ENCODE measurements at places on chromosomes 4 and X. TPM values are rescaled to one million over a fixed set of nuclear protein-coding genes. Genes with fewer than 3 reads are reported as not detected.

CT45A9 gene
- not detected for polyA plus RNA-seq

DCLK2 gene
- polyA plus RNA-seq, result 2.3 TPM

AREG gene
- 3.9 TPM for polyA plus RNA-seq

YY2 gene
- polyA plus RNA-seq, result 0.43 TPM

KLHL34 gene
- 0.83 TPM for polyA plus RNA-seq

GPRIN3 gene
- polyA plus RNA-seq, result 0.50 TPM

SCML1 gene
- 0.56 TPM for polyA plus RNA-seq

TCP11X1 gene
- polyA plus RNA-seq, result not detected

TMEM271 gene
- polyA plus RNA-seq, result not detected

FAM50A gene
- polyA plus RNA-seq, result 31.3 TPM

NUP62CL gene
- 3.1 TPM for polyA plus RNA-seq

ESX1 gene
- polyA plus RNA-seq, result not detected

RRH gene
- not detected for polyA plus RNA-seq

MUC7 gene
- not detected for polyA plus RNA-seq

P2RY8 gene
- polyA plus RNA-seq, result 206 TPM

FHDC1 gene
- 0.06 TPM for polyA plus RNA-seq

KIAA1210 gene
- polyA plus RNA-seq, result not detected

ASB5 gene
- polyA plus RNA-seq, result not detected

KLHL15 gene
- 1.6 TPM for polyA plus RNA-seq

MAGEA9B gene
- 0.46 TPM for polyA plus RNA-seq

TMSB15C gene
- polyA plus RNA-seq, result 0.66 TPM

BCOR gene
- 10.2 TPM for polyA plus RNA-seq

IL13RA2 gene
- not detected for polyA plus RNA-seq

CXCL9 gene
- polyA plus RNA-seq, result not detected

SHROOM3 gene
- polyA plus RNA-seq, result not detected

SPANXA2 gene
- polyA plus RNA-seq, result not detected

KIT gene
- polyA plus RNA-seq, result not detected

ANK2 gene
- polyA plus RNA-seq, result not detected

KCNE5 gene
- polyA plus RNA-seq, result not detected

GAGE12F gene
- polyA plus RNA-seq, result not detected

AFP gene
- polyA plus RNA-seq, result not detected

RENBP gene
- polyA plus RNA-seq, result 1.2 TPM

NMU gene
- polyA plus RNA-seq, result 0.53 TPM

TEX13A gene
- not detected for polyA plus RNA-seq

TMSB15A gene
- polyA plus RNA-seq, result not detected

TENM3 gene
- polyA plus RNA-seq, result not detected

CORIN gene
- not detected for polyA plus RNA-seq

CDX4 gene
- polyA plus RNA-seq, result not detected

SMIM10L2A gene
- polyA plus RNA-seq, result 0.05 TPM

CCDC158 gene
- polyA plus RNA-seq, result not detected

PRDX4 gene
- 52.6 TPM for polyA plus RNA-seq

SGCB gene
- polyA plus RNA-seq, result 4.8 TPM

RPS3A gene
- 3,955 TPM for polyA plus RNA-seq

DRD5 gene
- polyA plus RNA-seq, result not detected

HSD17B13 gene
- not detected for polyA plus RNA-seq

TRIML2 gene
- polyA plus RNA-seq, result not detected

PAGE2B gene
- not detected for polyA plus RNA-seq

SHOX gene
- polyA plus RNA-seq, result not detected

All from IgD-negative memory B cell (primary cell).